ENCODE measurements at places on chromosomes 3 and 15. TPM values are rescaled to one million over a fixed set of nuclear protein-coding genes. Genes with fewer than 3 reads are reported as not detected.
A peak's percentile ranks its signal among the peaks of the same experiment; 100 is the strongest.

DNA sequence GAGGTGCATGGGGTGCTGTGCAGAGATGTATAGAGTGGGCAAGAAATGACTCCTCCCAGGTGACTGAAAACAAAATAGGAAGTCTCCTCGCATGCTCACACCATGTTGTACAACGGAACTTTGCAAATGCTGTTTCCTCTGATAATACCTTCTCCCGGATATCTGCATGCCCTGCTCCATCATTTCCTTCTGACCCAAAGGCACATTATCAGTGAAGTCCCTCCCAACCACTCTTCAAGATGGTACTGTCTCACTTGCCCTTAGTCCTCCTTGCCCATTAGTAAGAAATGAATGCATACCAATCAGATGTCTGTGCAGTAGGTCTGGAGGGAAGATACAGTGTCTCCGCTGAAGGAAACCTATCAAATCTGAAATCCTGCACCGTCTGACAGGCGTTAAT lies 12.0 kb downstream of the TMED3 start:
- no peak for DNase-seq

- DNase-seq, result no peak
These were observed 148.7 kb upstream of the TGFBR2 start for GRCh38 chr3:30457726-30458125.

DNA sequence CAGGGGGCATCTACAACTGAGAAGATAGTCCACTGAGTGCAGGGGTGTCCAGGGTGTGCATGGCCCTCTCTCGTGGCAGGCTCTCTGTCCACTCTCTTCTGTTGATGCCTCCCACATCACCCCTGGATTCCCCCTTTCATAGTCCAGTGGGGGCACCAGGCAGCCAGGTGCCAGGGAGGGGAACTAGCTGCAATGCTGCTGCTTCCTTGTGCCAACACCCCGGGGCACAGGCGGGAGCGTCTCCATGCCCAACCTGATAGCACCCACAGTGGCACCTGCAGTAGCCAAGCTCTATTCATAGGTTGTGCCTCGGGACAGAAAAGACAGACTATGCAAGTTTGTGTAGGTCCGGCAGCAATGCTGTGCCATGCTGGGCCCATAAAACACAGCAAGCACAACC lies 11.7 kb downstream of the DUOX2 start:
- no peak for DNase-seq

- DNase-seq, result no peak
These were observed 567 bp downstream of the CCR2 start for GRCh38 chr3:46354478-46354877.

DNA sequence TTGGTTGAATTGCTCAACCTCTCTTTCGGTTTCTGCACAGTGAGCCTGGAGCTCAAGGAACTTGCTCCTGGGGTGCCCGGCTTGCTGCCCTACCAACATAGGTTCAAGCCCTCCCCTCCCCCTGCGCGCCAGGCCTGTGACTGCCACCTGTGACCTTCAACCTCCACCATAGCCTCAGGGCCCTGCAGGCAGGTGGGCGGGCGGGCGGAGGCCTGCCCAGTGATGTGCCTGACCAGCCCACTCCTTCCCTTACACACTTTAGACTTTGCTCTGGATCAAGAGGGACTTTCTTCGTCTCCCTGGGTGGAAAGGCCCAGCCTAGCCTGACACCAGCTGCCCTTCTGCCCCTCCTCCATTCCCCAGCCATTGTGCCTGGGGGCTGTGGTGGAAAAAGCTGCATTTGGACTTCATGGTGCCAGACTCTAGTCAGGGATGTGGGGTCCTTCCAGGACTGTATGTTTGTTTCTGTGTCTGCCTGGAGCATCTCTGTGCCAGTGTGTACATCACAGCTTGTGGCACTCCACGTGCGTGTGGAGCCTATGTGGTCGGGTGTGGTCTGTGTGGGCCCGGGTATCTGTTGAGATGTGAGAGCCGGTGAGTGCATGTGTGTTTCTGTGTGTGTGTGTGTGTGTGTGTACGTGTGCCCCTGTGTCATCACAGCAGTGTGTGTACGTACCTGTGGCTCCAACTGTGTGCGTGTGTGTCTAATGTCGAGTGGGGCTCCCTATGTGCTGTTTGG lies 9.5 kb downstream of the PRKCD start:
- no peak for DNase-seq

- peak; percentile 68 for DNase-seq
These were observed 9.3 kb upstream of the RBP1 start for GRCh38 chr3:139548801-139549200.

DNA sequence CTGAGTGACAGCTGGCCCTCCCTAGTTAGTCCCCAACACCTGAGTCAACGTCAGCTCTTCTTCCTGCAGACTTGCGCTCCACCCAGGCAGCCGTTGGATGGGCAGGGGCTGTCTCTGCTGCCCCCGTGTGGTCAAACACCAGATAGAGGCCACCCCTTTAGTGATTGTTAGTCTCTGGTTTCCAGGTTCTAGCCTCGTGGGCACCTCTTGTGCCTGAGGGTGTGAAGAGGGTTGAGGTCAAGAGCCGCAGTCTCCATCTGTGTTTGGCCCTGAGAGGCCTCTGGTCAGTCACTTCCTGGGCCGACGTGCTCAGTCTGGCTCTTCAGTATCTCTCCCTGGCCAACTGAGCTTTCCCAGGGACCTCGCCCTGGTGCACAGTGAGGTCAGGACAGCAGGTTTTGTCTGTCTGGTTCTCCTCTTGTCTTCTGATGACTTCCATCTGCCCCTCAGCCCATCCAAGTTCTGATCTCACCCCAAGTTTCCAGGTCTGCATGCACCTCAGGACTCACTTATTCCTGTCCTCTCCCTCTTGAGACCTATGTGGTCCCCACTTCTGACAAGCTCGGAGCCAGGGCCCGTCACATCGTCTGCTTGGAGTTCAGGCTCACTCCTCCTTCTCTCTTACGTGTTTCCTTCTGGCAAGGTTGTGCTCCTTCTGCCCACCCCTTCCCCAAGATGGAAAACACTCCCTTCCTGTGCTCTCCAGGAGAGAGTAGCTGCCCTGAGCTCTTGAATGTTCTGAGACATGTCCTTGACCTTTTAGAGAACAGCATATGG lies 20.9 kb downstream of the CD276 start:
- DNase-seq, result peak; percentile 50

DNA sequence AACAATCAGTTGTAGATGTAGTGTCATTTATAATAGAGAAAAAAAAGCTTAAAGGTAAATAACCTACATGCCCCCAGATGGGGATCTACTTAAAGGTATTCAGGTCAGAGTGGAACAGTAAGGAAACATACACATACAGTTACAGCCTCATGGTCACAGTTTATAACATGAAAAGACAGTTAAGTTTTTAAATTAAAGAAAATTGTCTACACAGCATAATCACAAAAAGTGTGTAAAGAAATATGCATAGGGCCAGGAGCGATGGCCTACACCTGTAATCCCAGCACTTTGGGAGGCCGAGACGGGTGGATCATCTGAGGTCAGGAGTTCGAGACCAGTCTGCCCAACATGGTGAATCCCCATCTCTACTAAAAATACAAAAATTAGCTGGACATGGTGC lies 6.8 kb downstream of the RHOV start:
- DNase-seq, result no peak

DNA sequence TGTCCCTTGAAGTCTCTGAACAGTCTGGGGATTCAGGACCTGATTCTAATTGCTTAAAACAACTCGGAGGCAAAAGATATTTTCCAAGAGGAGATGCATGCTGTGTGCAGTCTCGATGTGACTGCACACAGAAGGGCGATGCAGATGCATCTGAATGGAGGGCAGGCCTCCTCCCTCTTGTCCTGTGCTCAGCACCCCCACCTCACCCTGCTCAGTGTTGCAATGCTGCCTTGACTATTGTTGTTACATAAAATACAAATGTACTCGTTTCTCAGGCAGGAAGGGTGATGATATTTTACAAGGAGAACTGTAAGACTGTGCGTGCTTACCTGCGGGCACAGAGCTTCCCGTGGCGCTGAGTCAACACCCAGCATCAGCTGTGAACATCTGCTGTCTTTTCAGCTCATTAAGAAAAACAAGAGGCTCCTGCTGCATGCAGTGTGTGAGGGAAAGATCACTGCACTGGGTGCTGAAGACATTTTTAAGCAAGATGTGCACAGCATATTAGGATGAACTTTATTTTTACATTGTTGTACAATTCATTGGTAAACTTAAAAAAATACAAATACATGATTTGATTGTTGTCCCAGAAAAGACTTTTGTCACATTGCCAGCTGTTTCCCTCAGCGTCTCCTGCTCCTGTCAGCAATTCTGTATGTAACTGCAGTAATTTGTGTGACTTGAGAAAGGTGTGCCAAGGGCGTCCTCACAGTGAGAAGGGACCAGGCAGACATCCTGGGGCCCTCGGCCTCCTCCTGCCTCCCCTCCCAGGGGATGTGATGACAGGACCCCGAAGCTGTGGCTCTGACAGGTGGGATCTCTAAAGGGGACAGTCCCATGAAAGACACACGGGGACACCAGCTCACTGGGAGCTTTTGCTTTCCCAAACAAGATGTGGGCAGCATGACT lies 56.3 kb upstream of the RPL32 start:
- DNase-seq, result peak; percentile 18

DNA sequence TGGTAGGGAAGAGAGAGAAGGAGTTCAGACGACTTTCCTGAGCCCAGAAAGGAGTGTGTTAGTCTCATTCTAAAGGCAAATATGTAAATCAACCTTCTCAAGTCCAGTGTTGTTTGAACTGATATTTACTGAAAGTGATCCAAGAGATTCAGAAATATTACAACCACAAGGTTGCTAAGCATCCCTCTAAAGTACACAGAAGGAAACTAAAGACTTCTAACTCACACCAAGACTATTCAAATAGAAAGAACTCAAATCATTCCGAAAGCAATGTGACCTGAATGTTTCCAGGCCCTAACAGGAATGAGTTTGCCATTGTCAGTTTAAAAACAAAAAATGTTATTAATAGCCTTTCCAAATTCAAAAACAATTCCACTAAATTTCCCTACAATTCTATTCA lies 56.9 kb upstream of the VGLL3 start:
- DNase-seq, result no peak

GRCh38 chr3:129252748-129253147 lies 3.3 kb downstream of the COPG1 start:
- DNase-seq, result no peak

GRCh38 chr3:50470658-50471057 lies 32.8 kb downstream of the CACNA2D2 start:
- no peak for DNase-seq

- peak; percentile 64 for DNase-seq
These were observed 31.5 kb downstream of the ABHD2 start for GRCh38 chr15:89119489-89120478.

GRCh38 chr3:190970560-190970959 lies 108.1 kb upstream of the GMNC start:
- no peak for DNase-seq

- peak; percentile 33 for DNase-seq
These were observed 7.8 kb upstream of the GPR171 start for GRCh38 chr3:151210676-151211381.

- peak; percentile 23 for DNase-seq
These were observed 66.4 kb downstream of the DCUN1D1 start for GRCh38 chr3:182913889-182914288.

GRCh38 chr15:49423021-49423420 lies at the start of gene FGF7:
FGF7 (plus strand) TSS chr15:49423242; CDS start chr15:49424298, 1,056 bp downstream.
- peak; percentile 94 for DNase-seq

GRCh38 chr15:101201411-101202174 lies 50.3 kb downstream of the CHSY1 start:
- DNase-seq, result peak; percentile 98

DNA sequence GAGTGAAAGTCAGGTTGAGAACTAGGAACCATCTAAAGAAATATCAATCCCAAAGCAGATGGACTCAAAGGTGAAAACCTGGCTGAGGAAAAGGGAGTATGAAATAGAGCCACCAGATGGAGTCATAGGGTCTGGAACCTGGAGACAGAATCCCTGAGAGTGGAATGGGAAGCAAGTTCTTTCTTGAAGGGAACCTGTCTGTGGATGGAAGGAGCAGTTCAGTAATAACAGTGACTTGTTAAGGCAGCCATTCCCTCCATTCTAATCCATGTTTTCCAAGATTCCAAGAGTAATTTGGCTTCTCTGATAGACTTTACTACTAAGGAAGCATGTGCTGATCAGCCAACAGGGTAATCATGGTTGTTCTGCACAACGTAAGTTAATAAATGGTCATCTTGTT lies 22.5 kb upstream of the AQP9 start:
- peak; percentile 9 for DNase-seq

DNA sequence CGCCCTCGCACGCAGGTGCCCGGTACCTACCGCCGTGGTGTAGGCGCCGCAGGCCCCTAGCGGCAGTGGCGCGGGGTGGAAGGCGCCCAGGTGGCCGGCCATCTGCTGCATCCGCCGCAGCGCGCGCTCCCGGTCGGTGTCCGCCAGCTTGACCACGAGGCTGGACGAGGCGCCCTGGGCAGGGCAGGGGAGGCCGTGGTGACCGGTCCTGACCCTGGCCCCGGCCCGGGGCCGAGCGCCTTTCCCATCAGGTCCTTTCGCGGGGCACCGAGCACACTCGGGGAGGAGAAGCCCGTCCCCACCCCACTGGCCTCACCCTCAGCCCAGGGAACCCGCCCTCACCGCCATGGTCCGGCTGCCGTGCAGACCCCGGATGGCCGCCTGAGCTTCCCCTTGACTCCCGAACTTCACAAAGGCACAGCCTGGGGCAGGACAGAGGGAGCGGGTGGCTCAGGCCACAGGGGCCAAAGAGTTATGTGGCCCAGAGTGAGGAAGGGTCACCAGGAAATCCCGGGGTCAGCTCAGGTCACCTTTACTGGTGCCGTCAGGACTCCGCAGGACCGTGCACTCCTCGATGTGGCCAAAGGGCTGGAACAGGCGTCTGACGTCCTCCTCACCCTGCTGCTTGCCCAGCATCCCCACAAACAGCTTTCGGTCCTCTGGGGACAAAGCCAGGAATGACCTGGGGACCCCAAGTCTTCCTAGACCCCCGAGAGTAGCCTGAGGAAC lies 17.4 kb upstream of the PARP6 start:
- no peak for DNase-seq

GPR62 gene
- total RNA-seq, result under 0.01 TPM

FBLN2 gene
- 30.2 TPM for total RNA-seq

LSAMP gene
- total RNA-seq, result 0.64 TPM

AHSG gene
- total RNA-seq, result not detected

GABRR3 gene
- not detected for total RNA-seq

IGSF11 gene
- total RNA-seq, result not detected

KY gene
- 0.32 TPM for total RNA-seq

OIP5 gene
- total RNA-seq, result 8.6 TPM

RBP2 gene
- not detected for total RNA-seq

EPHB1 gene
- 0.32 TPM for total RNA-seq
